Large intestine (tissue), 12 donors: ENCODE measurements at places on chromosomes 12 and 14.
A peak's percentile ranks its signal among the peaks of the same experiment; 100 is the strongest.

GRCh38 chr14:72666610-72667009 is 227.3 kb downstream of the DPF3 start:
- no peak for DNase-seq

GRCh38 chr12:109591041-109591440 is 17.4 kb downstream of the MVK start:
- DNase-seq: no peak

- DNase-seq: no peak
These were observed 71.2 kb downstream of the LGMN start for GRCh38 chr14:92677087-92677668.

DNA sequence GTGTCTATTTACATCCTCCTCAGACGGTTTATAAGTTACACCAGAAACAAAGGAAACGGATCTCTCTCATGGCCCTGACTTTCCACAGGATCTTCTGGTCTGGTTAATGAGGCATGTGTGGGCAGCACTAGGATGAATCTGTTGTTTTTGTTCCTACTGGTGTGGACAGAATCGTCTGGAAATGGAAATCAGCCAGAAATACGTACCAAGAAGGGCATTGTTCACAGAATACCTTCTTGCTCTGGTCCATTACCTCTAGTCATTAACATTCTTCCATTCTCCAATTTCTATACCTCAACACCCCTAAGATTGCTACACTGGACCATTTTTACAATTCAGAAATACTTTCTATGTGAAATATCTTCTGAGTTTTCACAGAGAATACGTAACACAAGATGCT is 86.0 kb downstream of the TPH2 start:
- DNase-seq: no peak

- DNase-seq: no peak
These were observed 8.7 kb downstream of the SLC11A2 start for GRCh38 chr12:51017452-51017851.

- DNase-seq: peak; percentile 36
These were observed 437 bp downstream of the ERO1A start for GRCh38 chr14:52694761-52695480.

GRCh38 chr14:86057018-86057667 is 527.2 kb downstream of the FLRT2 start:
- no peak for DNase-seq

GRCh38 chr12:123062681-123063486 is 82.4 kb downstream of the ARL6IP4 start:
- DNase-seq: peak; percentile 84

- DNase-seq: no peak
These were observed 6.6 kb downstream of the C14orf180 start for GRCh38 chr14:104585966-104586697.

- DNase-seq: no peak
These were observed 162.6 kb downstream of the PPFIA2 start for GRCh38 chr12:81596558-81596957.

GRCh38 chr14:65286443-65286842 is 126.1 kb upstream of the FUT8 start:
- DNase-seq: no peak

- DNase-seq: no peak
These were observed 161.1 kb upstream of the EGLN3 start for GRCh38 chr14:34111953-34112352.
